ENCODE measurements at places on chromosomes 7 and 10.

DNA sequence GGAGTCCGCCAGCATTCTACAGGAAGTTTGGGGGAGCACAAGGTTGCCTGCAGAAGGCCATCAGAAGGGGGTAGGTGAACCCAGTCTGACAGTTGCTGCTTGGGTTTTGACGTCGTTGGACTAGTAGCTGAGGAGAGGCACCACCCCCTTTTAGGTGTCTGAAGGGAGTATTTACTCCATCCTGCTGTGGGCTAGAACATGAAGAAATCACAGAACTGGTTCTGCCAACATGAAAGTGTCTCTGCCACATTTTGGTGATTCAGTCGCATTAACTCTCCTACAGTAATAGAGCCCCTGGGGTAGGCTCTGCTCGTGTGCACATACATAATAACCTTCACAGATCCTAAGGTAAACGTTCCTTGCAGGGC is 834 bp upstream of the TRIL start:
- DNase-seq = no peak

DNA sequence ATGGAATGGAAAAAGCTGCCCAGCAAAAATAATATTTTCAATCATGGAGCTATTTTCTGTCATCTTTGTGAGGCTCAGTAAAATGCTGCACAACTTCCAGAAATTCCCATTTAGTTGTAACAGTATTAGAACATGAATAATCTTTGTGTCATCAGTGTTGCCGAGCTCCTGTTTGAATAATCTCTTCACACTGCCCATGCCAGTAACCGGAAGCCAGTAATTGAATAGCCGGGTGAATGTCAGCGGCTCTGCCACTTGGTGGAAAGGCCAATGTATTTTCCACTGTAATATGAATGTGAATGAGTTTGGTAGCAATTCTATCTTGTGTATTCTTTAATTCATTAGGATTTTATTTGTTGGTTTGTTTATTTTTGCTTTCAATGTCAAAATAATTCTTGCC is 172.5 kb upstream of the INSYN2A start:
- no peak for DNase-seq

- DNase-seq = no peak
Measured at GRCh38 chr10:48632166-48632565, 27.3 kb upstream of the ARHGAP22 start.

DNA sequence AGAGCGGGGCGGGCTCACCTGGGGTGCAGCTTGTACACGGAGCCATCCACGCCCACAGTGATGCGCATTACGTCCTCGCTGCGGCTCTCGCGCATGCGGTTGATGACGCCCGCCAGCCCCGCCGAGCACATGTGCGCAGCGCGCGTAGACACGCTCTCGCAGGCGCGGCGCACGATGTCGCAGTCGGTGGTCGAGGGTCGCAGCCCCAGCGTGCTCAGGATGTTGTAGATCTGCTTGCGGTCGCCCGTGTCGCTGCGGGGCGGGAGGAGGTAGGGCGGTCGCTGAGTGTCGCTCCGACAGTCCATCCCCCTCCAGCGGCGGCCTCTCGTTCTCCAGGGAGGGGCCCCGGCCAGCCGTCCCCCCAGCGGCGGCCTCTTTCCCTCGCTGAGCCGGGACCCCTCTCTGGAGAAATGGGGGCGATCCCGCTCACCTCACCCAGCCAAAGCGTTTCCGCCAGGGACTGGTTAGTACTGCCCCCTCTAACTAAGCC is 4.4 kb upstream of the MYL7 start:
- peak; percentile 33 for DNase-seq

- DNase-seq = no peak
Measured at GRCh38 chr7:7220821-7221220, 38.5 kb downstream of the C1GALT1 start.

DNA sequence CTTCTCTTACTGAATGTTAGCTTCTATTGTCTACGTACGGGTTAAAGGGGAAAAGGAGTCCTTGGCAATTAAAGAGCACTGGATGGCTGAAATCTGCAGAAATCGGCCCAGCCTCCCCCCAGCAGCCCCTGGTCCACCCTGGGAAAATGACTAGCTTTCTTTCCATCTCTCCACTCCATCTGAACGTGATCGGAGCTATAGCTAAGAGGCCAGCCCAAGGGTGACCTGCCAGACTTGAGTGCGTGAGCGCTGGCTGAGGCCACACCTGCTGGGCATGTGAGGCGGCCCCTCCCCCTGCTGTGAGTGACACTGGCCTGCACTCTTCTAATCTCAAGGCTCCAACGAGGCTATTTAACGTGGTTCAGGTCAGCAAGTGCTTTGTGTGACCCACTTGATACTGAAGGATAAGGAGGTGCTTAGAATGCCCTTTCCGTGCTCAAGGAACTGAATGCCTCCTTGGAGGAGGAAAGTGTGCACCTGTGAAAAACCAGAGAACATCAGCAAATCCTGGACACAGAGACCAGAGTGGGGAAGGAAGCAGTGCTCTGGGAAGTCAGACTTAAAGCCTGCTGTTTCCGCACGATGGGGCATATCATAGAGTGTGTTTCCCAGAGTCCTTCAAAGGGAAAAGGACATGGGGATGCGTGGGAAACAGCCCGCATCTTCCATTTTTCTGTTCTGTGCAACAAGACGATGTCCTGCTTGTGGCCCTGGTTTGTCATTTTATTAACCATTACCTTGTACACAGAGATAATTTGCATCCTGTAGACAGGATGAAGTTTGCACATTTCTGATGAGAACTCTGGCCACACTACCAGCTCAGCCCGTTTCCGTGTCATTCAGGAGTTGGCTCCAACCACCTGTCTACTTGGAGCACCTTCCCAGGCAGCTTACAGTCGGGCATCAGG is 12.5 kb upstream of the MNX1 start:
- DNase-seq = no peak

DNA sequence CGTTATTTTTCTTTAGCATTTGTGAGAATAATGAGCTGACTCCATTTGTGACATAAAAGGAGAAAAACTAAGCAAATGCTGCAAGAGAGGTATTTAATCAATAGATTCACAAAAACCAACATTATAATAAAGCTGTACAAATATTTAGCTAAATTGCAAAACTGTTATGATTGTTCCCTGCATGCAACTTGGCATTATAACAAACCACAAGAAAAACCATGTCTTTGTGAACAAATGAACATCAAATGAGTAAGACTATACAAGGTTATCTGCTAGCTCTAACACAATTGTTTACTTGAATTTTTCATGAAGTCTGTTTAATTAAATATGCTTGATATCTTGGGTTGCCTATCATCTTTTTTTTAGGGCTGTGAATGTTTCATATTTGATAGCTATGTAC is 50.8 kb upstream of the PPP1R9A start:
- DNase-seq = no peak

GRCh38 chr7:897771-898376 is 21.5 kb downstream of the GET4 start:
- DNase-seq = no peak

DNA sequence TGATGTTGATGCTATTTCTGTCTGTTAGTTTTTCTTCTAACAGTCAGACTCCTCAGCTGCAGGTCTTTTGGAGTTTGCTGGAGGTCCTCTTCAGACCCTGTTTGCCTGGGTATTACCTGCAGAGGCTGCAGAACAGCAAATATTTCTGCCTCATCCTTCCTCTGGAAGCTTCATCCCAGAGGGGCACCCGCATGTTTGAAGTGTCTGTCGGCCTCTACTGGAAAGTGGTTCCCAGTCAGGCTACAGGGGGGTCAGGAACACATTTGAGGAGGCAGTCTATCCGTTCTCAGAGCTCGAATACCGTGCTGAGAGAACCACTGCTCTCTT is 13.3 kb upstream of the CYP3A5 start:
- no peak for DNase-seq

GRCh38 chr7:117098457-117098856 is 145.2 kb downstream of the ST7 start:
- no peak for DNase-seq

GRCh38 chr7:138238734-138239659 is 162.7 kb downstream of the AKR1D1 start:
- no peak for DNase-seq

DNA sequence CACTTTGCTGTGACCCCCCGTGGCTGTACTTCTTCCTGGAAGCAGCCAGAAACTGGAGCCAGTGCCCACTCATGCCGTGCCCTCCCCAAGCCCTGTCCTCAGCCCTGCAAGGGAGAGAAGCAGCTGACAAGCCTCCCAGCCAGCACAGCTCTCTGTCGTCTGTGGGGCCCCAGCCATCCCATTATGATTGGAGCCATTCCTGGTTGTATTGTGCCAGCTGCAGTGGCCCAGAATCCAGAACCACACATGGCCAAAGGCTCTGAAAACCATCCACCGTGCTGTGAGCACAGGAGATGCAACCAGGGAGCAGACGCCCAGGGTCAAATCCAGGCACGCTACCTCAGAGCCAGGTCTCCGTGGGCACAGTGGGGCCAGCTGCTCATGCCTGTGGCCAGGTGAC is 18.7 kb downstream of the GRID2IP start:
- no peak for DNase-seq

- no peak for DNase-seq
Measured at GRCh38 chr10:17062009-17062408, 67.6 kb downstream of the CUBN start.

Data from activated CD8-positive, alpha-beta memory T cell treated with anti-CD3 and anti-CD28 coated beads for 1 hour (primary cell).